Posterior cingulate gyrus (tissue), 11 donors: ENCODE measurements at places on chromosomes 7 and 10.

DNA sequence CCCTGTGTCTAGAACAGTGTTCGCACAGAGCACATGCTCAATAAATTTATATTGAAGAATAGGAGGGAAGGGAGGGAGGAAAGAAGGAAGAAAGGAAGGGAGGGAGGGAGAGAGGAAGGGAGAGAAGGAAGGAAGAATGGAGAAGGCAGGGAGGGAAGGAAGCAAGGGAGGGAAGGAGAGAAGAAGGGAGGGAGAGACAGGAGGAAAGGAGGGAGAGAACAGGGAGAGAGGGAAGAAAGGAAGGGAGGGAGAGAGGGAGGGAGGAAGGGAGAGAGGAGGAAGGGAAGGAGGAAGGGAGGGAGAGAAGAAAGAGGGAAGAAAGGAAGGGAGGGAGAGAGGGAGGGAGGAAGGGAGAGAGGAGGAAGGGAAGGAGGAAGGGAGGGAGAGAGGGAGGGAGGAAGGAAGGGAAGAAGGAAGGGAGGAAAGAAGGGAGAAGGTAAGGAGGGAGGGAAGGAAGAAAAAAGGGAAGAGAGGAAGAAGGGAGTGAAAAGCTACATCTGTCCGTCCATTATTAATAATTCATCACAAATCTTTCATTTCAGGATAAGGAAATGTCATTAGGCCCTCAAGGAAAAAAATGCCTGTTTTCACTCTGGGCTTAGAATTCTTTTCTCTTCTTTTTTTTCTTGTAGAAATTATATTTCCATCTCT is 79.7 kb downstream of the GRK5 start:
- no peak for DNase-seq

DNA sequence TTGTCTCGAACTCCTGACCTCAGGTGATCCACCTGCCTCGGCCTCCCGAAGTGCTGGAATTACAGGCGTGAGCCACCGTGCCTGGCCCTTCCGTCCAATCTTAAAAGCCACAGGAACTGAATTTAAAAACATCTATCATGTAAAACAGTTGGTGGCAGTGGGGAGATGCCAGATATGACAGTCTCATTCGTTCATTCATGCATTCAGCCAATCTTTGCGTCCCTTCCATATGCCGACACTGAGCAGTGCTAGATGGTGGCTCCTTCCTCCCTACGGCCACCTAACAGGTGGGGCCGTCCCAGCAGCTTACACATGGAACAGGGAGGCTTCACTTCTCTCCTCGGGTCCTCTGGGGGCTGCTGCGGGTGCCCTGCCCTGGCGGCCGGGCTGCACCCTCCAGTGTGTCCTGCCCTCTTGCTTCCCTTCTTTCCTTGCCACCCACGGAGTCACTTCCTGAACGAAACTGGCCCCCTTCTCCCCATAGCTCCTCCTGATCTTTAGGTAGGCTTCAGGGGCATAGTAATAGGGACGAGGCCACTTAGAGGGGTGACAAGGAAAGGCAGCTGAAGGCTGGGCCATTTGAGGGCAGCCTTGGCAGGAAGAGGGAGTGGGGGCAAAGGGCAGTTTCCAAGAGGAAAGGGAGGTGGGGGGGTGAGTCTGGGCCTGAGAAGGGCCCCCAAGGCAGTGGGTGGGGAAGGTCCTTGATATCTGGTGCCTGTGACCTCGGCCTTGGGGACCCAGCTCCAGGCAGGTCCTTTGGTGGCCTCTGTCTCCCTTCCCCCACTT is 53.8 kb downstream of the PROSER2 start:
- DNase-seq, result no peak

- no peak for DNase-seq
Measured at GRCh38 chr10:24858288-24859270, 93.8 kb downstream of the PRTFDC1 start.

DNA sequence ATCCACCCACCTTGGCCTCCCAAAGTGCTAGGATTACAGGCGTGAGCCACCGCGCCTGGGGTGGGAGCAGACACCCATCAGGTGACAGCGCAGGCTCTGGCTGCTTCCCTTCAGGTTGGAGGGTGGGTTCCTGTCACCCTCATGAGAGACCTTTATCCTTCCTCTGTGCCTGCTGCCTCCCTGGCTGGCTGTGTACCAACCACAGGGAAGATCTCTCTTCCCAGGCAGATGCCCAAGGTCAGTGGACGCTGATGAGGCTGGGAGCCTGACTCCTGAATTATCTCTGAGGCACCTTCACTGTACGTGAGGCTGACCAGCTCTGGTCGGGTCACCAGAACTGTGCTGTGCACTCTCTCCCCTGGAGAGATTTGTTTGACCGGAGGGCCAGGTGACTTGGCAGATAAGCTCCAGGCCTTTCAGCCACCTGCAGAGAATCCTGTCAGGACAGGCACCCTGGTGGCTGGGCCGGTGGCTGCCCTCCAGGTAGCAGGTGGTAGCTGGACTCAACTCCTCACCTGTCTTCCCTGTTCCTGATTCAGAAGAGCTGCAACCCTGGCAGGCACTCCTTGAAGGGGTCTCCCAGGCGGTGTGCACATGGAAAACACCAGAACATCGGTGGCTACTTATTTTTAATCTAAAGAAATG is 251.9 kb downstream of the GLRX3 start:
- no peak for DNase-seq

DNA sequence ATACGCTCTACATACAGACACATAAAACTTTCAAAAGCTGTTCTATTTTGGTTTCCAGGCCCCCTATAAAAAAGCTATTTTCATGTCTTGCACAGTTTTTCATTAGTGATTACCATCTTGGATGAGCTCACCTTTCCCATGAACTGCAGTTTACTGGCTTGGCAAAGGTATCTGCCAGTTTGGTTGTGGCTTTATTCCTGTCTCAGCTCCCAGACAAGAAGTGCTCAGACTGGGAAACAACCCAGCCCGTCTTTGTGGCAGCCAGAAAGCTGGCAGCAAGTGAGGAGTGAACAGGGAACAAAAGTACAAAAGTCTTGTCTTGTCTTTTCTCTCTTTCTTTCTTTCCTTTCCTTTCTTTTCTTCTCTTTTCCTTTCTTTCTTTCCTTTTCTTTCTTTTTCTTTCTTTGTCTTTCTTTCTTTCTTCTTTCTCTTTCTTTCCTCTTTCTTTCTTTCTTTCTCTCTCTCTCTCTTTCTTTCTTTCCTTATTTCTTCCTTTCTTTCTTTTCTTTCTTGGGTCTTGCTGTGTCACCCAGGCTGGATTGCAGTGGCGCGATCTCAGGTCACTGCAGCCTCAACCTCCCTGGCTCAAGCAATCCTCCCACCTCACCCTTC is 138.8 kb downstream of the CFAP58 start:
- DNase-seq, result no peak

GRCh38 chr7:106778656-106779250 is 86.3 kb upstream of the PIK3CG start:
- DNase-seq, result no peak

DNA sequence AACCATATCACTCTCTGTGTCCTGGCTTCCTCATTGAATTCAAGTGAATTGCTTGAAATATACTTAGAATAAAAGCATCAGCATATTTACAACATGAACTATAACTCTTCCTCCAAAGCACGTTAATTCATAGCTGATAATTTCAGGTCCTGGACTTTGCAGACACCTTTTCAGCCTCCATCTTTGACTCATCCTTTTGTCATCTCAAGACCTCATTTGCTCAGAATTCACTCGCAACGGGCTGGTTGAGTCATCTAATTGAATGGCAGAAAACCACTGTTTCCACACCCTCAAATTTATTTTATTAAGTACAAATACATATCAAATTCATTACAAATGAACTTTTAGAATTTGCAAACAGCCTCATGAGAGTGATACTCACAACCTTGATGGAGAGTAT is 545.7 kb downstream of the GATA3 start:
- no peak for DNase-seq

GRCh38 chr7:50204581-50204980 is 99.9 kb upstream of the IKZF1 start:
- no peak for DNase-seq

DNA sequence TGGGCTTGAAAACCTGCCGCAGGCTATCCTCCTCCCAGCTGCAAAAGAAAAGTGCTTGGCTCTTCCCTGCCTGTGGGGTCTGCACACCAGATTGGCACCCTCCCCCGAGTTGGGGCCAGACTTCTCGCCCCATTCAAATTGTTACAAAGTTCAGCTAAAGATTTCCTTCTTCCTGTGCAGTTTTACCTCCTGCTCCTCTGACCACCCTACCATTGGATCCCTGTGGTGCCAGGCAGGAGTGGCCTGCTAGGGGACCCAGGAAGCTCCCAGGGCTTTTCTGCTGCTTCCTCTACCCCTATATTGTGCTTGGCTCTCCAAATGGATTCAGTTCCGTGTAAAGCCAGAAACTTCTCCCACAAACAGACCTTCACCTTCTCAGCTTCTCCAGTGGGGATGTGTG is 135.1 kb upstream of the GAD2 start:
- peak; percentile 49 for DNase-seq

- no peak for DNase-seq
Measured at GRCh38 chr10:114504769-114505579, 100.7 kb upstream of the AFAP1L2 start.

DNA sequence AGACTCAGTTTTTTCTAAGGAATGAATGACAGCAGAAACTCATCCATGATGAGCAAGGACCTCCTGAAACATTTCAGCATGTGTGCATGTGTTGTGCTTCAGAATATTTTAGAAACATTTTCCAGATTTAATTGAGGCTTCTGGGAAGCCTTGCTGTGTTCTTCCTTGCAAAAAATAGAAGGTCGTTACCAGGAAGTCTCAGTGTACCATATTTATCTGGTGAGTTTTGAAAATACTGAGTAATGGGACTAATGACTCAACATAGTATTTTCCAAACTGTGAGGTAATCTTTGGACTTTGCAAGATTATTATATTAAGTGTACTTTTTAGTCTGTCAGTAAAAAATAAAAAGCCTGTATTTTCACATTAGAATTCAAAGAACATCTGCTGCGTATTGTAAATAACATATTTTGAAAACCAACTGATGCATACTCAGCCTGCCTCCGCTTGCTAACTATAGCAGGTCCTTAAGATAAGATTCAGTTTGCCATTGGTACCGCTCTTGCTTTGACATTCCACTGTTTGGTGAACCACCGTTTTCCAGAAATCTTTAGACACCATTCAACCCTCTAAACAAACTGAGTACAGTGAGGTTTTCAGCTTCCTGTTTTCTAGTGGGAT is 739.6 kb upstream of the GALNT17 start:
- DNase-seq, result no peak

DNA sequence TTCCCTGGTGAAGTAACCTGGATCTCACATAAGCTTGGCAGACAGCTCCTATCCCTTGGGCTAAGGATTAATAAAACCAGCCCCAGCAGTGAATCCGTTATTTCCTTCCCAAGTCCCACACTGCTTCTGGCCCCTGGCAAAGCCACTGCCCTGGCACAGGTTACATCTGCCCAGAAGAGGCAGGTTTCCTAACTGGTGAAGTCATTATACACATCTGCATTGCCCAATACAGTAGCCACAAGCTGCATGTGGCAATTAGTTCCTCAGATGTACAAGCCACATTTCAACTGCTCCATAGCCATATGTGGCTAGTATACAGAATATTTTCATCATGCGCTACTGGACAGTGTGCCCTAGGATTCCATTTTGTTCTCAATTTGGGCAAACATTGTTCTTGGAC is 273.0 kb downstream of the GRM8 start:
- DNase-seq, result no peak

DNA sequence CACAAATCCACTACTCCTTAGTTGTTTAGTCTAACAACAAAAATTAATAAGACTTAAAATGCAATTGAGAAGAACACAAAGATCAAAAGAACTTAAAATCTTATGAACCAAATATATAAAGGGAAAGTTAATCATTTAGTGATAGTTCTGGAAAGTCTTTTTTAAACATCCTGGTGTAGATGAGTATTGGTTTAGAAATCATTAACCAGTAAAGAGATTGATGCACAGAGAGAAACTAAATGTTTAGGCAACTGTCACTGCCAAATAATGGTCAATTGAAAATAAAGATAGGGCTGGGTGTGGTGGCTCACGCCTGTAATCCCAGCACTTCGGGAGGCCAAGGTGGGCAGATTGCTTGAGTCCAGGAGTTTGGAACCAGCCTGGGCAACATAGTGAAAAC is 44.9 kb downstream of the SP8 start:
- DNase-seq, result no peak

- DNase-seq, result no peak
Measured at GRCh38 chr10:52703451-52703850, 69.1 kb downstream of the MBL2 start.

- no peak for DNase-seq
Measured at GRCh38 chr7:155930527-155930926, 118.3 kb upstream of the SHH start.

- DNase-seq, result no peak
Measured at GRCh38 chr10:62895063-62895462, 78.9 kb upstream of the EGR2 start.

- DNase-seq, result no peak
Measured at GRCh38 chr10:108721874-108722273, 1201.4 kb downstream of the XPNPEP1 start.

GRCh38 chr10:126583552-126584200 is 86.8 kb downstream of the C10orf90 start:
- DNase-seq, result no peak

- no peak for DNase-seq
Measured at GRCh38 chr7:133947458-133948254, 179.5 kb upstream of the LRGUK start.

- no peak for DNase-seq
Measured at GRCh38 chr7:66150471-66150870, 35.8 kb downstream of the CRCP start.

DNA sequence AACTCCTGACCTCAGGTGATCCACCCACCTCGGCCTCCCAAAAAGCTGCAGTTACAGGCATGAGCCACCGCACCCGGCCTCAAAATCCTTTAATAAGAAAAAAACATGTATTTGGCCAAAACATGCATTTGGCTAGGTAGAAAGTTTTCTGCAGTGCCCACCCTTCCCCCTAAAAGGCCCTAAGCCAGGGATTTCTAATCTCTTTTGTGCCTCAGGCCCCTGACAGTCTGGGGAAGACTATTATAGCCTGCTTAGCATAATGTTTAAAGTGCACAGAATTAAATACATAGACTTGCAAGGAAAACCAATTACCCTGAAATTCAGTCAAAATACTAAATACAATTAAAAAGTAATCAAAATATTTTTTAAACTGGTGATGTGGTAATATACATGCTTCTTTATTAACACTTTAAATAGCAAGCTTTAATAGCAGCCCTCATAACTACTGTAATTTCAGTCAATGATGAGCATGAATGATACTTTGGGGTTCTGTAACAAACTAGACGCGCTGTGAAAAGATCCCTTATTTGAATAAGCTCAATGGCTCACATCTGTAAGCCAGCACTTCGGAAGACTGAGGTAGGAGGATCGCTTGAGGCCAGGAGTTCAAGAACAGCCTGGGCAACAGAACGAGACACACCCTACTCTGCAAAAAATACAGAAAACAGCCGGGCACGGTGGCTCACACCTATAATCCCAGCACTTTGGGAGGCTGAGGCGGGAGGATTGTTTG is 29.9 kb downstream of the SPDYE6 start:
- no peak for DNase-seq

GRCh38 chr7:10618953-10619352 is 354.7 kb upstream of the PHF14 start:
- no peak for DNase-seq

DNA sequence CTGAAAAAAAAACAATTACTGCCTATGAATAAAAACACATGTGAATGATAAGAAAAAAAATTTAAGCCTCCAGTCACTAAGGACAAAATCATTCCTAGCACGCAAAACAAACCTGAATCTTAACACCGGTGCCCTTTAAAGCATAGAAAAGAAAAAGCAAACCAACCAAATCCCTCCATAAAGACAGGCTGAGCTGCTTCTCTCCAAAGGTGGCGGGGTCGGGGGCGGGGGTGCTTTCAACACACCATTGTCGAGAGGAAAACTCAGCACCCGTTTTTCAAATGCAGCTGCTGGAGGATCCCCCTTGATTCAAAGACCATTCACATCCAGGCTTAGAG is 1.4 kb downstream of the ST8SIA6 start:
- DNase-seq, result no peak
